ENCODE measurements at places on chromosomes 3 and 15.

DNA sequence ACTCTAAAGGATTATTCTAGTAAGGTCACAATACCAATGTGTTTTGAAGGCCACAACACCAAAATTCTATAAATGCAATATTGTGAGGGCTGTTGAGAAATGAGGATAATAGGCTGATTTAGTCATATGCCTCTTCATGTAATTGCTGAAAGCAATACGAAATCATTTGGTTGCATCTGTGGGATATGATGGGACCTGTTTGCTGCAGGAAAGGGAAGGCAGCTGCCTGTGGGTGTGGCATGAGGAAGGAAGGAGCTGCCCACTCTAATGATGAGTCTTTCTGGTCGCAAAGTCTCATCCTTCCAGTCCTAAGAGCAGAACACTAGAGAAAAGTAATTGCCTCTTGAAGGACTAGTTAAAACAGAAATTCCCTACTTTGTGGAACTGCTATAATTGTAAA is 245.3 kb upstream of the ZPLD1 start:
- DNase-seq: no peak

DNA sequence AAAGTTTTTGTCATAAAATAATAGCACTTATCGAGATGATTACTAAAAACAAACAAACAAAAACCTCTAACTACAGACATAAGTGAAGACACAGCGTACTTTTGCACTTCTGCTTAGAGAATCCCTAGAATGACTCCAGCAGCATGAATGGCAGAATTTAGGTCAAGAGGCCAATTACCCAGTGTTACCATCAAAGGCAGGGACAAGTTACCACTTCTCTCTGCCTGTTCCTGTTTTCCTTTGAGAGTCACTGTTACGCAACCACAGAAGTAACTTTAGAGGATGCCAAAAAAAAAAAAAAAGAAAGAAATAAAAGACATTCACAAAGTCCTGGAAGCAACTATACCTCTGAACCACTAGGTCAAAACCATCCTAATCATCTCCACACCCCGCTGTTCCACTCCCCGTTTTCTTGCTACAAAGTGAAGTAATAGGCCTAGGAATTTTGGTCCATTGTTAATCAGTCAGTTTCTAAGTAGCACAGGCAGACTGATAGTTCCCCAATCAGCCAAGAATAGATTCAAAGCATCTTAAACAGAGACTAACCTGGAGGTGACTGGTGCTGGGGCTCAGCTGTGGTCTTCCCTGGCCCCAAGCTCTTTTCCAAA is 41.9 kb downstream of the FMN1 start:
- DNase-seq: no peak

DNA sequence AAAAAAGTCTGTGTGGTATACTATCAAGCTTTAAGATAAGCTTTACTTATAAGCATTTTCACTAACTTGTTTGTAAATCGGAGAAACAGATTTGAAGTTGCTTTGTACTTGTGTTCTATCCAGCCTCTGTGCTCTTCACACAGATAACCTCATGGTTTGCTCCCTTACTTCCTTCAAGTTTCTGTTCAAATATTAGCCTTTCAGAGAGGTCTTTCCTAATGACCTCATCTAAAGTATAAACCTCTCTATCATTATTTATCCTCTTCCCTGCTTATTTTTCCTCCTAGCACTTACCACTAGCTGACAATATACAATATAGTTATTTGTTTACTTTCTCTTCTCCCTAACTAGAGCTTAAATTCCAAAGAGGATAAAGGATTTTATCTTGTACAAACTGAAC is 180.0 kb downstream of the CBLB start:
- no peak for DNase-seq

- no peak for DNase-seq
Observed at GRCh38 chr3:9395570-9396300, 1.7 kb upstream of the SETD5 start.

DNA sequence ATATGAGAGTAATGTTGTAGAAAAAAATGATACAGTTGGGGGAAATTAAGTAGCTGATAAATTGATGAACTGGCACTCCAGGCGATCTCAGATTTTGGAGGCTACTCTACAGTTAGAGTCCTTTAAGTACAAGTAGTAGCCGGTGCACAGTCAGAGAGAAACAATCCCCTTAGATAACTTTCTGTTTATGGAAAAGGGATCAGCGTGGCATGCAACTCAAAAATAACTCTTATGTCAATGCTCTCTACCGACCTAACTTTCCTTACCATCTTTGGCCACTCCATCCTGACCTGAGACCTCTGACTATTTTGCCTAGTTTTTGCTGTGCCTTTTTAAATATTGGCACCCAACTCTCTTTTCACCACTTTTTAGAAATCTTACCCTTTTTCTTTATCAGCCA is 299.6 kb downstream of the UNC13C start:
- DNase-seq: no peak

- no peak for DNase-seq
Observed at GRCh38 chr3:17740721-17741141, 1.7 kb downstream of the TBC1D5 start.

GRCh38 chr3:72912532-72912931 is 24.7 kb downstream of the GXYLT2 start:
- no peak for DNase-seq

- no peak for DNase-seq
Observed at GRCh38 chr3:161108840-161109239, 3.7 kb upstream of the B3GALNT1 start.

DNA sequence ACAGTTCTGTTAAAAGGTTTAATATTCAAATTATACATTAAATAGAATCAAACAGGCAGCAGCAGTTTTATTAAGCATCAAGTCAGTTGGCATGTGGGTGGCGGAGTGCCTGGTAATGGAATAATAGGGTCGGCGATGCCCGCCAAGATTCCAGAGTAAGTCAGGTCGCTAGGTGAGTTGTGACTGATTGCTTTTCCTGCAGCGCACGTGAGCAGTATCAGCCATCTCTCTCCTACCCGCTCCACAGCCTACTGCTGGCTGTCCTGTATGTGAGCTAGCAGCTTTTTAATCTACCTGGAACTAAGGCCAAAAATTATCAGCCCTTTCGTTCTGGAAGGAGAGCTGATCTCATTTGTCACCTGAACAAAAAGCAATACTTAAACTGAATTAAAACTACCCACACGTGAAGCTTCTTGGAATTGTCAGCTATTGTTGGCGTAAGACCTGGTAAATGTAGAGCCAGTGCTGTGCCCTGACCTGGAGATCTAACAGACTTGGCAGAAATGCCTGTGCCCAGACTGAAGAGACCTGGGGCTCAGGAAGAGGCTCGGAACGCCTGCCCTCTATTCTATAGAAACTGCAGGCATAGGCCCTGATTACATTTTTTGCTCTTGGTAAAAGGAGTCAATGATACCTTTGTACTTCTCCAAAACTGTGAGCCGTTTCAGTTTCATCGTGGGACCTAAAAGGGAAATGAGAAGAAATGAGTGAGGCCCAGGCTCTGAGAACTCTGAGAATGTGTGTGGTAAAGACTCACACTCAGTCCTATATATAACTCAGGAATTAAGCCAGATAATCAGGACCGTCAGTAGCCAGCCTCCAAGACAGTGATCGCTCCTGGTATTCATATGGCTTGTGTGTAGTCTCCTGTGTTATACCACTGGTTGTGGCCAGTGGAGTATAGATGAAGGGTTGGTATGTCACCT is 21.9 kb downstream of the IDH3A start:
- no peak for DNase-seq

DNA sequence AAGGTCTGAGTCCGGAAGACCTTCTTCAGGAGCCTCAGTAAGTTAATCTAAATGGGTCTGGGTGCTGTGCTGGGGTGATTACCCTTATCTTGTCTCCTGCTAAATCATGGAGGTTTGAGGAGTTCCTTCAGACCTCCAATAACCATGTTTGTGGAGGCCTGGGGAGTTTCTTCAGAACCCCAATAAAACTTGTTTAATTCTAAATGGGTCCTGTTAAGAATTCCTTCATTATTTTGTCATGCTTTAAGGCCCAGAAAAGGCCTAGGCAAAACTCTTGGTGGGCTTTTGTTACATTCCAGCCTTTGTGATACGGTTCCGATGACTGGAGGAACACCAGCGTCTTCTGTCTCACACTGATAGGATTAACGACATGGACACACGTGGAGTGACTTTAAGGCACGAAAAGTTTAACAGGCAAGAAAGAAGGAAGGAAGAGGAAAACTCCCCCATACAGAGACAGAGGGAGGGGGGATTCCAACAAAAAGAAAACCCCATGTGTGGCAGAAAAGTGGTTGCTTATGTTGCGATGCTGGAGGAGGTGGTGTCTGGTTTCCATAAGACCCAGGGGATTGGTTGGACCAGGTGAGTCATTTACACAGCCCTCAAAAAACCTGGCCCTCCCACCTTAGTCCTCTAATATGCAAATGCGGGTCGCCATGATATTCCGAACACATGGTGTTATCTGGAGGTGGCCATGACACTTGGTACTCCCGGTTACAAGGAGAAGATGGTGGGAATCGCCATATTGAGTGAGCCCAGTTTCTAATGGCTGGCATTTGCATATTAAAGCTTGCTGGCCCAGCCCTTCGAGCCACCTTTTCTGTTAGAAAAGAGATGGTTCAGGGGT is 72.6 kb upstream of the MFGE8 start:
- DNase-seq: no peak

DNA sequence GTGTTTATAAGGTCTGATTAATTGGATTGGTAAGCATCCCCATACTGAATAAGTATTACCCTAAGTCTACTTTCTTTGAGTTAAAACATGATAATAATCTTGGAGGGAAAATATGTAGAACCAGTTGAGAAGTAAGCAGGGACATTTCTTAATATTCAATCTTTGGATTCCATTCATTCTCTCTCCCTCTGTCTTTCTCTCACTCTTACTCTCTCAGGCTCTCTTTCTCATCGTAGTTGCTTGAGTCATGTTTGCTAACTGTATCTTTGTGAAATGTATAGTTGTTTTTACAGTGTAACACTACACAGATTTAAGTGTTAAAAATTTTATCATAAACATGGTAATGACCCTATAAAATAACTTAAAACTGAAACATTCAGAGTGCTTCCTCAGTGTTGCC is 163.8 kb downstream of the RSRC1 start:
- no peak for DNase-seq

DNA sequence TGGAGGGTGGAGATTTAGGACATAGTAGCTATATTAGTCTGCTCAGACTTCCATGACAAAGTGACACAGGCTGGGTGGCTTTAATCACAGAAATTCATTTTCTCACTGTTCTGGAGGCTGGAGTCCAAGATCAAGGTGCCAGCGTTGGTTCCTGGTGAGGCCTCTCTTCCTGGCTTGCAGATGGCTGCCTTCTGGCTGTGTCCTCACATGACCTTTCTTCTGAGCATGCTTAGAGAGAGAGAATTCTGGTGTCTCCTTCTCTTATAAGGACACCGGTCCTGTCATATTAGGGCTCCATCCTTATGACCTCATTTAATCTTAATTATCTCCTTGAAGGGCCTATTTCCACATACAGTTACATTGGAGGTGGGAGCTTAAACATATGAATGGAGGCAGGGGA is 14.9 kb upstream of the SHC4 start:
- DNase-seq: no peak

GRCh38 chr3:112672716-112673541 is 32.0 kb upstream of the CCDC80 start:
- DNase-seq: peak; percentile 44

DNA sequence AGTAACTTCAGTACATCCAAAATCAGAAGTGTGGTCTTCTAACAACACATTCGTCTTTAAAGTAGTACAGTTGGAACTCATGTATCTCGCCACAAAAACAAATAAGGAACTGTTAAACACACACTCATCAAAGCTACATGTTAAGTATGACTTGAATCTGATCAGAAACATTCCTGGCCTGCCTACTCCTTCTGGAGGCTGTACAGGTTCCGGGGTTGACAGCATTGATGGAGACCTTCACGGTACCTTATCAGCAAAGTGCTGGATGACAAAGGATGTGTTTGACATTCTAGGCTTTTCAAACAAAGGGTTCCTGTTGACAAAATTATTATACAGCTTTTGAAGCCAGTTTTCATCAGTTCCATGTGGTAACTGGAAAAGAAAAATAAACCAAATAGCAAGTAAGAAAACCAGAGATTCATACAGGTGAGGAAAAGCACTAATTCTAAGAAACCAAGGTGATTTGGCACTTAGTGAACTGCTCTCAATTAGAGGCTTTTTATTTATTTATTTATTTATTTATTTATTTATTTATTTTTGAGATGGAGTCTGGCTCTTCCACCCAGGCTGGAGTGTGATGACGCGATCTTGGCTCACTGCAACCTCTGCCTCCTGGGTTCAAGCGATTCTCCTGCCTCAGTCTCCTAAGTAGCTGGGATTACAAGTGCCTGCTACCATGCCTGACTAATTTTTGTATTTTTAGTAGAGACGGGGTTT is 44.3 kb downstream of the MYO5C start:
- no peak for DNase-seq

DNA sequence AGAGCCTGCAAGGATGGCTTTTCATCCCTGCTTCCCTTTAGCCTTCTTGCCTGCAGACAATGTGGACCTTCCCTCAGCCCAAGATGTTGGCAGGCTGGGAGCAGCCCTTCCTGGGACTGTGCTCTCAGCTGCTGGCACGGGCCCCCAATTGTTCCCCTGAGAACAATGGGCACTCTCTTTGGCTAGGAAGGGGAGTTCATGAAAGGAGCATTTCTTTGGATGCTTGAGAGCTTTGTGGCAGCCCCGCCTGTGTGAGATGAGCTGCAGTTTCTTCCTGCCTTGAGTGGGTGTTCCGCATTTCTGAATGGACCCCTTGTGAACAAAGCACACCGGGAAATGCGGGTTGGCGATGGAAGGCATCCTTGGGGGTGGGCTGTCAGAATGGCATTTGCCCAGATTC is 35.0 kb upstream of the BSN start:
- DNase-seq: no peak

GRCh38 chr3:172321035-172321434 is 127.2 kb downstream of the GHSR start:
- DNase-seq: no peak

GRCh38 chr3:100024520-100025303 is 89.6 kb downstream of the FILIP1L start:
- DNase-seq: no peak

DNA sequence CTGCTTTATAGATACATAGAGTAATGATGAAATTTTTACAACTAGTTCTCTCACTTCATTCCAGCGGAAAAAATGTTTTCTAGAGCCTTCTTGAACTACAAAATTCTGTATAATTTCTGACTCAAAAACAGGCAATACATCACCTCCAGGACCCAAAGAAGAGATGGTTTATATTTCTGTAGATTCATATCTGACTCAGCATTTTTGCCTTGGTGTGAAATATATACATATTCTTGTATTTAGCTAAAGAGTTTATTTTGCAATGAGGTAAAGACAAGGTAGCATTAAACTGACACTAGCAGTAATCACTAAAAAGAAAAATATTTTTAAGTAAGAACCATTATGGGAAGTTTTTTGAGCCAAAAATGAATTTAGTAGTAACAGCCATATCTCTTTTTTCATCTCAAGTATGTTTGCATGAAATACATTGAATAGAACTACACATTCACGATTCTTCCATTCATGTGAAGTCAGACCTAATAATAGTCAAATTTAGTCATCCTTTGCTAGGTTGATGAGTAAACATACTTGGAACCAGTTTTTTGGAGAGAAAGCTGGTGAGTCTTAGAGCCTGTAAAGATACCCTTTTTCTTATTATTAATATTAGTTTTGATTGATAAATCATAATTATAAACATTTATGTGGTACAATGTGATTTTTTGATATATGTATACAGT is 31.6 kb downstream of the COL8A1 start:
- no peak for DNase-seq

All from T-helper 2 cell treated with Interferon-gamma antibody and Interleukin-4, amounts not matched to agents 5 μg/mL and 100 μg/mL, for 36 hours (primary cell).